ENCODE measurements at places on chromosomes 11 and 22.
A peak's percentile ranks its signal among the peaks of the same experiment; 100 is the strongest.

DNA sequence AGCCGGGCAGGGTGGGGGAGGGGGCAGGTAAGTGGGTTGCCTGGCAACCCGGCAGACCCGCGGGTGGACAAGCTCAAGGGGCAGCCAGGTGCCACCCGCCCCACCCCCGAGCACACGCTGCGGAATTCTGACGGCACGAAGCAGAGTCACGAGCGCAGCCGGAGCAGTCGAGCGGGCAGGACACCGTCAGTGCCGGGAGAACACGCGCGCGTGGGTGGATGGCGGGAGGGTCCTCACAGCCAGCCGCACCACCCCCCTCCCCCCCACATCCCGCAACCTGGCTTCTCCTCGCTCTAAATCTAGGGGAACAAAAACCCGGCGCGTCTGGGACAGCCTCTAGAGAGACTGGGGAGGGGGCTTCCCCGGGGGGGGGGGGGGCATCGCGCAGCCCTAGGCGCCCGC is 133.1 kb upstream of the HSD17B12 start:
- peak; percentile 24 for DNase-seq

DNA sequence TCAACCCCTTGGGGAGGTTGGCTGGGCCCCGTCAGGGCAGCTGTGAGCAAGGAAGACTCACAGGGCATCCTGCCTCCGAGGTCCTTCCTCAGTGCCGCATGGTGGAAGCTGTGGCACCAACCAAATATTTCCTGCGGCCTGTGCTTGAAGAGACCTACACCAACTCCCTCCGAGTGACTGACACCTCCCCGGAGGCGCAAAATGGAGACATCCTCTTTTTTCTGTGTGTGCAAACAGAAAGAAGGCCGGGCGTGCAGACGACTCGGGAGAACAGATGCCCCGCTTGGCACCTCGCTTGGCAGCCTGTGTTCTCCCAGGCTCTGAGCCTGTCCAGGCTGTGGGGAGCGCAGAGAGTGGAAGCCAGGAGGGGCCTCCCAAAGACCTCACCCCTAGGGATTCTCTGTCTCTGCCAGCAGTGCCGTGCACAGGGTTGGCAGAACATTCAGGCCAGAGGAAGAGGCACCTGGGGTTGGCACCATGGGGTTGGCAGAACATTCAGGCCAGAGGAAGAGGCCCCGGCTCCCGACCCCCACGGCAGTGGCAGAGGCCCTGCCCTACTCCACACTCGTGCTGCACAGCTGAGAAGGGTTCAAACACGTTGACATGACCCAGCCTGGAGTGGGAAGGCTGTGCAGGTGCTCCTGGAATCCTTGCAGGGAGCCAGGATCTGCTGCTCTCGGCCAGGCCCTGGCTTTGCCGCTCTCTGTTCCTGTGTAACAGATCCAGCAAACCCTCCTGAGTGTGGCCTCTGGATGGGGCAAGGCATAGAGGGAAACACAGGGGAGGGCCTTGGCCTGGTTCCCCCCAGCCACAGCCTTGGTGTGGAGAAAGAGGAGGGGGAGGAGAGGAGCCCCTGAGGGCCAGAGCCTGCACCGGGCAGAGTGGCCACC is 805.5 kb downstream of the BRD1 start:
- DNase-seq: no peak

DNA sequence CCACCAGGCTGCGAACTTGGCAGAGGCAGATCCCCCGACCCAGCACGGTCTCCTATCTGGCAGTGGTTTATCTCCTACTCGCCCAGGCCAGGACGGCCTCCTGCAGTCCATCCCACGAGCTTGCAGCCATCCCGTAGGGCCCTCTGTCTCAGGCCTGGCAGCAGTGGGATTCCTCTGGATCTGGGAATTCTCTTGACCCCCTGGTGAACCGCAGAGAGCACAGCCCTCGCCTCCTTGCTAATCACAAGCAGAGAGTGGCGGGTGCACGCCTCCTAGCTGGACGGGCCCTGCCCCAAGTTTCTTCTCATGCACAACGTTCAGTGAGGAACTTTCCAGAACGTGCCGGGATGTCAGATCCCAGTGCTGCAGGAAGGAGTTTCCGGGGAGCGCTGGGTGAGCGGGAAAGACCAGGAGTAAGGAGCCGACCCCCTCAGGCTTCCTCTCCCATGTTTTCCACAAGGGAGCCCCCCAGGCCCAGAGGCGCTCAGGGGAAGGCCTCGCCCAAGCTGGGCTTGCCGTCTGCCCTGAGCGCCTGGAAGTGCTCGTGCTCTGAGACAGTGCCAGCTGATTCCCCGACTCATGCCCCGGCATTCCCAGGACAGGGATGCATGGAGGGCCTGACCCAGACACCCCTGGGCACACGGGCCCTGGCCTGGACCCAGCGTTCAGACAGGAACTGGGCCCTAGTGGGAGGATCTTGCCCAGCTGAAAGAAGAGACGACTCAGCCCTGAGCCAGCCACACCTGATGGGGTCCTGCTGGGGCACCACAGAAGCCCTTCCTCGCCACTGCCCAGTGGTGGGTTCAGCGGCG is 24.6 kb downstream of the IGF2 start:
- no peak for DNase-seq

DNA sequence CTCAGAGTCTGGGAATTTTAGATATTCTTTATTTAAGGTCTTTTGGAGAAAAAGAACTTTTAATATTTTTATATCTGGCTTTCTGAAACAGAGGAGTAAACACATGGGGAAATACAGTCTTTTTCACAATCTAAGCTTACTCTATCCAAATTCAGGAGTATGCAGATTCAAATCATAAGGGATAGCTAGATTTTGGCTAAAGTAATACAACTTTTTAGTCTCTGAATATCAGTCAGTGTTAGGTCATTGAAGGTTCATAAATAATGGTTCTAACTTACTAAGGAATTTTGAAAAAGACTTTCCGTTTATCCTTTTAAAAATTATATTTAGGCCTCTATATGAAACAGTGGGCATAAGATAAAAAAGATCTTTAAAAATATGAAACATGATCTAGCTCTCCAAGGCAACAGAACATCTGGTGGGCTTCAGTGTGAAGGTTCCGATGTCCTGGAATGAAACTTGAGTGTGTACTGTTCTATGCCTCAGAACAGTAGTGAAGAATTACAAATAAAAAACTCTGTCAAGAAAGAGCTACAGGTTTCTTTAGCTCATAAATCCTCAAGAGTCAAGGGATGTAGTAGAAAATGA is 165.2 kb upstream of the PDGFD start:
- no peak for DNase-seq

GRCh38 chr11:65575568-65576231 is at the start of gene EHBP1L1:
Gene EHBP1L1, plus strand, starts transcription at chr11:65576053. Its CDS starts 250 bp downstream, at chr11:65576303.
- peak; percentile 47 for DNase-seq

DNA sequence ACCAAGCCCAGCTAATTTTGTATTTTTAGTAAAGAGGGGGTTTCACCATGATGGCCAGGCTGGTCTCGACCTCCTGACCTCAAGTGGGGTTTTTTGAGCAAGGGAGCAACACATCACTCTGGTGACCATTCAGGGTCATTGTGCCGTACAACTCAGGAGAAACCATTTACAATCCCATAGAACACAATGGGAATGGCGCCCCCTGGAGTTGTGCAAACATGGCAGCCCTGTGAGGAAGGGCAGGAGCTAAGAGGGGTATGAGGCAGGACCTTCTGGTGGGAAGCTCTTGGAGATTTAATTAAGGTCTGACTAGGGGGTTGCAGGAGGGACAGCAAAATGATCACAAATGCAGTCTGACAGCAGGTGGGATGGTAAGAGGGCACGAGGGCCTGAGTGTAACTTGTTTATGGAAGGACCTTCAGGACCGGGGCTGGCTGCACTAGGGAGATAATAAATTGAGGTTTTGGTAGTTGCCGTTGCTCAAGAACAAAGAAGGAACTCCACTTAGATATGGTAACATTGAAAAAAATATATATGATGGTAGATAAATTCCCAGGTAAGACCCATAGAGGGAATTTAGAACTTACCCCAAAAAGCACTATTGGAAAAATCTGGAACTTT is 9.1 kb upstream of the CSF2RB start:
- peak; percentile 6 for DNase-seq

DNA sequence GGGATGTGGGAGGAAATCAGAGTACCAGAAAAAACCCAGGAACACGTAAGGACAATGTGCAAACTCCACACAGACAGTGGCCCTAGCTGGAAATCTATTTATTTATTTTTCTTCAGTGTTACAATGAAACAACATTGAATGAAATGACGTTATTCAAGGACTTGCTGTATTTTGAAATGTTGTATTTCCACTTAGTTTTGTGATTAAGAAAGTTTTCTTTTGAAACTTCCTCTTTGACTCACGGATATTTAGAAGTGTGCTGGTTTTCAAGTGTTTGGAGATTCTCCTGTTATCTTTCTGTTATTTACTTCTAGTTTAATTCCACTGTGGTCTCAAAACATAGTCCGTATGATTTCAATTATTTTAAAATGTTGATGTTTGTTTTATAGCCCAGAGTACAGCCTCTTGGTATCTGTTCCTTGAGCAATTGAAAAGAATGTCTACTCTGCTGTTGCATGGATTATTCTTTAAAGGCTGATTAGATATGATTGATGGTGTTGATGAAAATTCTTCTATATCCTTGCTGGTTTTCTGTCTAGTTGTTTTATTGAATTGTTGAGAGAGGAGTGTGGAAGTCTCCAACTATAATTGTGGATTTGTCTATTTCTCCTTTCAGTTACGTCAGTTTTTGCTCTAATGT is 141.0 kb downstream of the ARHGAP20 start:
- no peak for DNase-seq

GRCh38 chr11:87809256-87809655 is 366.0 kb downstream of the RAB38 start:
- no peak for DNase-seq

DNA sequence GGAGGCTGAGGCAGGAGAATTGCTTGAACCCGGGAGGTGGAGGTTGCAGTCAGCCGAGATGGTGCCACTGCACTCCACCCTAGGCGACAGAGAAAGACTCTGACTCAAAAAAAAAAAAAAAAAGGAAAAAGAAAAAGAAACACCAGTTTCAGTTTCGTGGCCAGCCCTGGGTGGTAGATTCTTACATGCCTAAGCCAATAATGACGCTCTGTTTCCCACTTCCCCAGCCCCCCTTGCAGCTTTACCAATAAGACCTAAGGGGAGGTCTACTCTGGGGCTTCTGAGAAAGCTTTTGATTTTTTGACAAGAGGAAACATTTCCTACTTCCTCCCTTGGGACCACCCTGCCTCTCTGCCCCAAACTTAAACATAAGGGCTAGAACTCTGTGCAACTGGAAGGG is 30.0 kb upstream of the PTPRJ start:
- DNase-seq: no peak

- no peak for DNase-seq
Observed at GRCh38 chr11:10653946-10654810, 39.4 kb downstream of the IRAG1 start.

DNA sequence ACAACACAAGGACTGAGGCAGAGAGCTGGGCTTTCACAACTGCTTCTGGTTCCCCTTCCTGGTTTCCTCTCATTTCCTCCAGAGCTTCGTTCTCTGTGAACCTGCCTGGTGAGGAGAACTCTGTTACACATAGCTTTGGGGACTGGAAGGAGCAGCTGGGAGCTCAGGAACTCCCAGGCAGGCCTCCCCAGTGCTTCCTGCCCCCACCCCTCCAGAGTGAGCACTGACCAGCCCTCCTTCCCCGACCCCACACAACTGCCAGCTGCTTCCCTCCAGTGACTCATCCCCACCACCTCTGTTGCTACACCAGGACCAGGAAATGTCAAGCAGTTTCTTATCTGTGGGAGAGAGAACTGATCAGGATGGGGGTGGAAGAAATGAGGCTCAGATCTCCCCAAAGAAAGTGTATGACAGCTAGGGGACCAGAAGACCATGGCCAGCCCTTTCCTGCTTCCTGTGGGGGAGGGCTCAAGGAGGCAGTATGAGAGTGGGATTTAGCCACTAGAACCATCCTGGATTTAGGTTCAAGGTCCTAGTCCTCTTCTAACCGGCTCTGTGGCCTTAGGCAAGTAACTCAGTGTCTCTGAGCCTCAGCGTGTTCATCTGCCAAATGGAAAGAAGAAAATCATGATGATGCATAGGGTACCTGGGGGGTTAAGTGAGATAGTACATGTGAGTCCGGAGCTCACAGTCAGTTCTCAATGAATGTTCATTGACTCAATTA is 4.5 kb upstream of the TP53I11 start:
- DNase-seq: no peak

DNA sequence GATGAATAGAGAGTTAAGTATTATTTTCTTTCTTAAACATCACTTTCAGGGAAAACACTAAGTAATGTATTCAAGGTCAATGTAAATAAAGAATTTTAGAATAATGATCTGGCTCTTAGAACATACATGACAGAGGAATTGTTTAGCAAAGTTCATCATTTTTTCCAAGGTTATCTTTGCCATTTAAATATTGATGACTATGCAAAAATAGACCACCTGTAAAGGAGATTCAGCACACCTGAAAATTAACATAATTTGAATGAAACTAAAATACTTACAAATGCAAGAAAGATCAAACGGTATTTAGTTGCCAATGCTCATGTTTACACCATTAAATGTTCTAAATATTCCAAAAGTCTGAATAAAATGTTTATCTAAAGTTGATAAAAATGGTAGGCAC is 782.6 kb upstream of the CHORDC1 start:
- DNase-seq: no peak

DNA sequence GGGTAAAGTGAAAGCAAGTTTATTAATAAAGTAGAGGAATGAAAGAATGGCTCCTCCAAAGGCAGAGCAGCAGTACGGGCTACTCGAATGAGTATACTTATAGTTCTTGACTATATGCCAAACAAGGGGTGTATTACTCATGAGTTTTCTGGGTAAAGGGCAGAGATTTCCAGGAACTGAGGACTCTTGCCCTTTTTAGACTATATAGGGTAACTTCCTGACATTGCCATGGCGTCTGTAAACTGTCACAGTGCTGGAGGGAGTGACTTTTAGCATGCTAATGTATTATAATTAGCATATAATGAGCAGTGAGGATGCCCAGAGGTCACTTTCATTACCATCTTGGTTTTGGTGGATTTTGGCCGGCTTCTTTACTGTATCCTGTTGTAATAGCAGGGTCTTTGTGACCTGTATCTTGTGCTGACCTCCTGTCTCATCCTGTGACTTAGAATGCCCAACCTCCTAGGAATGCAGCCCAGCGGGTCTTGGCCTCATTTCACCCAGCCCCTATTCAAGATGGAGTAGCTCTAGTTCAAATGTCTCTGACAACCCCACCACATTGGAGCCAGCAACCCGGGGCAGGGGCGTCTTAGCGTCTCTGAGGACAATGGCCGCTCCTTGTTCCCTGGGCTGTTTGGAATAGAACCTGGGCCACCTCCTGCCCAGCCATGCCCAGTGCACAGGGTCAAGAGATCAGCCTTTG is 34.9 kb upstream of the CD82 start:
- no peak for DNase-seq

GRCh38 chr22:47304854-47305253 is 542.4 kb downstream of the TBC1D22A start:
- DNase-seq: no peak

All from NCI-H1930 (cell line).